Diencephalon (tissue), 1 donor: ENCODE measurements at places on chromosomes 3 and 15. TPM values are rescaled to one million over a fixed set of nuclear protein-coding genes. Genes with fewer than 3 reads are reported as not detected.

Gene CPLX3
- 0.92 TPM for total RNA-seq

Gene TERC
- 71.0 TPM for total RNA-seq

Gene CPN2
- total RNA-seq, result not detected

Gene GOLGA6L4
- total RNA-seq, result 2.1 TPM

Gene P3H2
- 2.3 TPM for total RNA-seq
